Activated CD4-positive, CD25-positive, alpha-beta regulatory T cell treated with anti-CD3 and anti-CD28 coated beads, Interleukin-2, amount 50 U/mL, for 24 hours (primary cell): ENCODE measurements at places on chromosomes 12 and 14.

GRCh38 chr14:89264196-89264800 is 152.7 kb downstream of the FOXN3 start:
- peak; percentile 87 for ATAC-seq

DNA sequence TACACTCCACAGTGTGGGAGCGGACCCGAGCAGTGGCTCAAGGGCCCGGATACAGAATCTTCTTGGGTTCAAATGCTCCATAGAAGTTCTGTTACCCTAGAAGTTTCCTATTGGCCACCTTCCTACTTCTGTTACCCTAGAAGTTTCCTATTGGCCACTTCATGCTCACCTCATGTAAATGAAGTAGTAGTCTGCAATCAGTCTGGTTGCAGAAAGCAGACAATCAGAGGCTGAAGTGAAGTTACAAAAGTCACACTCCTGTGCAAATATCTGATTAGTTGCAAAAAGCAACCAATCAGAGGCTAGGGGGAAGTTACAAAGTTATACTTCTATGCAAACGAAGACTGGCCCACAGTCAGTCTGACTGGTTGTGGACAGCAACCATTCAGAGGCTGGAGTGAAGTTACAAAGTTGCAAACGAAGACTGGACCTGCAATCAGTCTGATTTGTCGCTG is 77.8 kb upstream of the CPNE8 start:
- ATAC-seq: no peak

DNA sequence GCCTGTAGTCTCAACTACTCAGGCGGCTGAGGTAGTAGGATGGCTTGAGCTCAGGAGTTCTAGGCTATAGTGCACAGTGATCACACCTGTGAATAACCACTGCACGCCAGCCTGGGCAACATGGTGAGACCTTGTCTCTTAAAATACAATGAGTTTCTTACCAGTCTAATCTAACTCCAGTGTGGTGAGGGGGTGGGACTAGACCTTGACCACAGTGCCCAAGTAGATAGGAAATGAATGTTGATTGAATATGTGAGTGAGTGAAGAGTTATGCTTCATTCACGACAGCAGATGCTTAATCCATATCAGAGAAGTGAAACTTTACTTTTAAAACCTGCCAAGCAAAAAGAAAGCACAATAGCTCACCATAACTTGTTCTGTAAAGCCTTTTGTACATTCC is 11.2 kb upstream of the AK7 start:
- peak; percentile 41 for ATAC-seq

DNA sequence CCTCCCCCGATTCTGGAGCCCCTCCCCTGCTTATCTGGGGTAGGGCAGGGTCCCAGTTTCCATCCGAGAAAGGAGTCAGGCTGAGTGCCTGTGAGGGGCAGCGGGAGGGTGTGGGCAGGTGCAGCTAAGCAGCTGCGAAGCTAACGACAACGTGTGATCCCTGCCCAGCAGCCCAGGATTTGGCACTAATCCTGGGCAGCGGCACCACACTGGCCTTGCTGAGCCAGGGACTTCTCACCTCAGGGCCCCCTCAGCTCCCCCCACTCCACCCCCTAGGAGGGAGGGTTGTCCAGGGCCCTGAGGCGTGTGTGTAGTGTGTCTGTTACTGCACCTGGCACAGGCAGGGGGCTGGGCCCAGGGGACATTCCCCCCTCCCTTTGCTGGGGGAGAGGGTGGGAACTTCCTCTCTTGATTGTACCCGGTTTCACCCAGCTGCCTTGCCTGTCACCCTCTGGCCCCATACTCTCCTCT is 1.8 kb downstream of the SMIM41 start:
- no peak for ATAC-seq

GRCh38 chr14:66088656-66089055 is 397.5 kb upstream of the CCDC196 start:
- ATAC-seq: no peak

GRCh38 chr12:123828854-123829547 is 66.9 kb downstream of the DNAH10 start:
- no peak for ATAC-seq

- ATAC-seq: no peak
These were observed 170.6 kb upstream of the DIO2 start for GRCh38 chr14:80381807-80382363.

DNA sequence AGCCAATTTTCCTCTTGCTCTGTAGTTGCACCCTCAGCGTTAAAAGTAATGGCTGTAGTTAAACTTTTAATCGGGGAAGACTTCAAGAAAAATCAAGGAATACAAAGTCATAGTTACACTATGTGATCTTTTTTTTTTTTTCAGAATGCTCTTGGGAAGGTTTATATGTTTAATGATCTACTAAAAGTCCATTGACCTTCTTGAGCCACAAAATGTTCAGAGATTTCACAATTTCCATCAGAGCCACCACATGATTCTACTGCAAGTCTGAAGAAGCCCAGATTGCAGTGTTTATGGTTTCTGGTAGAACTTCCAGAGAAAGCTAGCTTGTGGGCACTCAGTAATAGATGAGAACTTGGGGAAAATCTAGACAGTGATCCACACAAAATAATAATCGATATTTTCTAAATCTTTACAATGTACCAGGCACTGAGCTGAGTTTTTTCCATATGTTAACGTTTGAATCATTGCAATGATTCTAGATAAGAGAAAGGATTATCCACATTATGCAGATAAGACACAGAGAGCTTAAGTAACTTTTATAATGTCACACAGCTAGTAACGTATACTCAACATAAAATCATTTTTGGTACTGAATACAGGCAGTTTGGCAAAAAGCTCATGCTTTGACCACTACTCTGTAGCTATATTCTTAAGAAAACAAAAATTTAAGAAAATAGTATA is 38.3 kb downstream of the GYS2 start:
- ATAC-seq: no peak

DNA sequence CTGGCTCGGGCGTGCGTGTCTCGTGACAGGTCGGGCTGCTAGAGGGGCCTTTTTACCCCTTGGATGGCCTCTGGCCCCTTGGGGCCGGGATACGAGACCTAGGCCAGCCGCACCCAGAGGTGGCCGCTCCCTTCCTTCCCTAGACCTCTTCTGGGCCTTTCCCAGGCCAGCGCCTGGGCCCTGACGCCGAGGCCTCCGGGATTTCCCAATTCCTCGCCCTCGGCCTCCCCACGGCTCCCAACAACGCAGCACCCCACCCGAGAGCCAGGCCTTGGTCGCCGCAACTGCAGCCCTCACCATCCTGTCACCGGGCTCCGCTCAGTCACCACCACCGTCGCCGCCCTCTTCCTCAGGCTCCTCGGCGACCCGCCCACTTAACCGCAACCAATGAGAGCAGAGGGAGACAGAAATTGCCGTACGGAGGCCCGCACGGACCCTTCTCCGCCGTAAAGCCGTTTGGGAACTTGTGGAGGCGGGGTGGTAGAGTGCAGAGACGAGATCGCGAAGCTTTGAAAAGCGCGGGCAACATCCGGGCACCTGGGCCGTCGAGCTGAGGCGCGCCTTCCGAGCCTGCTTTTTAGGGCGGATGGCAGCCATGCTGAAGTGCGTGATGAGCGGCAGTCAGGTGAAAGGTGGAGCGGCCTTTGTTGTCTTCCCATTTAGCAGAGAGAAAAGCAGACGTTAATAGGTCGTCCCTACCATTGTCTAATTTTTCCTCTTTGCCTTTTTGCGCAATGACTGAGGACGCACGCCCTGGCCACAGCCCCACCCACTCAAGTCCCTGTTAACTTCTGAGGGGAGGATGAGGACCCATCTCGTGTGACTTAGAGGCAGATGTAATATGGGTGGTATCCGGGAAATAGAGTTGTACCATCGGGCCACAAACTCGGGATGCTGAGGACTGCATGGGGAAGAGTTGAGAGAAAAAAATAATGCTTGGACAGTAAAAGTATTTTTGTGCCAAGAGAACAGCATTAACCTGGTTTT is at the start of the genes RAD9B and VPS29:
RAD9B (plus strand) TSS at position 580 of the 987 bp plus-strand sequence; CDS start at position 587, 7 bp downstream.
VPS29 (minus strand) TSS at position 360 of the 987 bp plus-strand sequence; CDS start at position 300, 60 bp downstream.
- peak; percentile 98 for ATAC-seq

DNA sequence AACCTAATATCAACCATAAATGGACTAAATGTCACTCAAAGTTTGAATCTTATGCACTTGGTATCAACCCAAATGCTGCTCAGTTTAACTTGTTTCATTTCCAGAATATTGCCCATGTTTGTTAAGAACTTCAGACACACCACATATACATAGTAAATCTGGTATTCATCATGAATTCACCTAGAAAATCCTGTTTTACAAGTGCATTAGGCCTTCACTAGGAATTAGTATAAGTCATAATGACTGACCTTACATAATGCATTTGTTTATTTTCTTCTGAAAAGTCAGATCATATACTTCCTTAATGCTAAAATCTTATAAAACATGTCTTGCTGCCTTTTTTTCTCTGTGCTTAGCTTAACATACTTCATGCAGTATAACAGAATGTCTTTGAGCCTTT is 66.1 kb downstream of the ABCD2 start:
- no peak for ATAC-seq

DNA sequence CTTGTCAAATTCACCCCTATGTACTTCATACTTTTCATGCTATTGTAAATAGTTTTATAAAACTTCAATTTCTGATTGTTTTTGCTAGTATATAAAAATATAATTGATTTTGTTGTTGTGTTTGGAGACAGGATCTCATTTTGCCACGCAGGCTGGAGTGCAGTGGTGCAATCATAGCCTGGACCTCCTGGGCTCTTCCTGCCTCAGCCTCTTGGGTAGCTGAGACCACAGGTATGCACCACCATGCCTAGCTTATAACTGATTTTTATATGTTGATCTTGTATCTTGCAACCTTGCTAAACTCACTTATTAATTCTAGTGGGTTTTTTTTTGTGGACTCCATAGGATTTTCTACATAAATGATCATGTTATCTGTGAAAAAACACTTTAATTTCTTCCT is 23.5 kb downstream of the ATP5MC2 start:
- no peak for ATAC-seq
